Activated CD4-positive, alpha-beta T cell treated with anti-CD3 and anti-CD28 coated beads, Interleukin-2, amount 50 U/mL, for 48 hours (primary cell): ENCODE measurements at places on chromosomes 12 and 14.

GRCh38 chr12:93723568-93723930 is 46.4 kb downstream of the CRADD start:
- no peak for DNase-seq

- no peak for DNase-seq
Observed at GRCh38 chr14:101900253-101900652, 64.1 kb upstream of the DYNC1H1 start.

GRCh38 chr14:105897725-105898113 is 371.3 kb downstream of the TMEM121 start:
- DNase-seq = no peak

GRCh38 chr14:24071144-24071697 is at the start of gene CPNE6:
Gene CPNE6 (plus strand): TSS chr14:24071562. CDS start chr14:24072937, 1,375 bp downstream.
- peak; percentile 55 for DNase-seq

- no peak for DNase-seq
Observed at GRCh38 chr12:120836114-120836684, 68.0 kb downstream of the SPPL3 start.

GRCh38 chr12:34397591-34398365 is 375.5 kb downstream of the ALG10 start:
- no peak for DNase-seq

DNA sequence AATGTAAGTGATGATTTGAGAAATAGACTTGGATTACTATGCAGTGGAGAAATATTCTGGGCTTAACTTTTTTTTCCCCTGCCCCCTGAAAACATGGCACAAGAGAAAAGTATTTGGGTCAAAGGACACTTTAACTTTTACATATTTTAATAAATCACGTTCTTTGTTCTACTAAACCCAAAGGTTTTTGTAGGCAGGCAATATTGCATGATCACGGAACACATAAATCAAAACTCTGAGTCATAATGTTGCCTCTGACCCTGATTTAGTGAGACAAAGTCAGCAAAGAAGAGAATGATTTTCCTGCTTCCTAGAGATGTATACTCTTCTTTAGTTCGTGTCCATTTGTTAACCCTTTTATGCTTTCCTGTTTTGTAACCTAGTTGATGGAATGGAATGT is 38.0 kb downstream of the ABCD2 start:
- no peak for DNase-seq

DNA sequence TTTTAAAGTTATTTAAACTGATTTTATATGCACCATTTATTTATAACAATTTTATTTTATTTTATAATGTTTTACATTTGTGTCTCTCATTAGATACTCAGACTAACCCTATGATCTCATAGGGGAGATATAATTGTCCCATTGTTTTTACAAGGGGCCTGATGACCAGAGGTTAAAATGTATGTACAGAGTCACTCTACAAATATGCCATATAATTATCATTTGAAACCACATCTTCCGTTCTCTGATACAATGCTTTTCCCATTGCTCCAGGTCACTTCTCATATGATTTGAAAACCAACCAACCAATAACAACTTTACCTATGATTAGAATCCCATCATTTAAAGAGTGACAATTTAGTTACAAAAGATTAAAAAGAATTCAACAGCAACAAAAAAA is 137.8 kb downstream of the GPHN start:
- DNase-seq = no peak

DNA sequence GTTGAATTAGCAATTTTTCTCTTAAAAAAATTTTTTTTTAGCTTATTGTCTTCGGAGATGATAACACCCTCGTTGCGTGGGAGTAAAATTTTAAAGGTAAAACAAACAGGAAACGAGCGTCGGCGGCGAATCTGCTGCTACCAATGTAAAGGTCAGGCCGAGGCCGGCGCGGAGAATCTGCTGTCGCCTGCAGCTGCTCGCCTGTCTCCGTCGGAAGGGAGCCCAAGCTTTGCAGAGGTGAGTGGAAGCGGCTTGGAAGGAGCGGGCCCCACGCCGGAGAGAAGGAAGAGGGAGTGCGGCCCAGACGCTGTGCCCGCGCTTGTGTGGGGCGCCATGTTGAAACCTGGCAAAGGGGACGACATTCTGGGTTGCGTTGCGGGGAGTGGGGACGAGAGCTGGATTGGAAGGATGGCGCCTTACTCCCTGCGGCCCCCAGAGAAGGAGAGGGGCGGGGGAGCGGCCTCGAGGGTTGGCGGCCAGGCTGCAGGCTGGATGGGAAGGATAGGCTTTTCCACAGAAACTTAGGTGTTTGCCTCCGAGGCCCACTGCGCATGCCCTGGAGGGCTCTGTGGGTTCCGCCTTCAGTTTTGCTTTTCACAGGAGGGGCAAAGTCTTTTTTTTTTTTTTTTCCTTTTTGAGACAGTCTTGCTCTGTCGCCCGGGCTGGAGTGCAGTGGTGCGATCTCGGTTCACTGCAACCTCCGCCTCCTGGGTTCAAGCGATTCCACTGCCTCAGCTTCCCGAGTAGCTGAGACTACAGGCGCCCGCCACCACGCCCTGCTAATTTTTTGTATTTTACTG is at the start of gene SNRNP35:
Gene SNRNP35, plus strand, starts transcription at position 160 of the 800 bp plus-strand sequence. CDS start 7,402 bp downstream, outside the sequence.
- peak; percentile 85 for DNase-seq

GRCh38 chr14:104150136-104151025 is 12.0 kb downstream of the KIF26A start:
- no peak for DNase-seq

- no peak for DNase-seq
Observed at GRCh38 chr12:28800129-28800528, 348.9 kb upstream of the FAR2 start.

- no peak for DNase-seq
Observed at GRCh38 chr12:40149673-40150260, 43.9 kb upstream of the SLC2A13 start.
